Muscle of back (tissue), 13 donors: ENCODE measurements at places on chromosomes 3 and 15. TPM values are rescaled to one million over a fixed set of nuclear protein-coding genes. Genes with fewer than 3 reads are reported as not detected.

The UCN2 gene
- not detected for polyA plus RNA-seq

The ASTE1 gene
- polyA plus RNA-seq: 9.6 TPM

The GOLGA6B gene
- not detected for polyA plus RNA-seq

The TRIM59 gene
- 6.1 TPM for polyA plus RNA-seq

The IL20RB gene
- 0.98 TPM for polyA plus RNA-seq

The C3orf49 gene
- 0.21 TPM for polyA plus RNA-seq

The C3orf85 gene
- not detected for polyA plus RNA-seq

The RBP2 gene
- 0.53 TPM for polyA plus RNA-seq

The SLC35G2 gene
- 2.9 TPM for polyA plus RNA-seq

The ALDH1L1 gene
- polyA plus RNA-seq: 0.23 TPM

The H1-8 gene
- polyA plus RNA-seq: not detected

DNA sequence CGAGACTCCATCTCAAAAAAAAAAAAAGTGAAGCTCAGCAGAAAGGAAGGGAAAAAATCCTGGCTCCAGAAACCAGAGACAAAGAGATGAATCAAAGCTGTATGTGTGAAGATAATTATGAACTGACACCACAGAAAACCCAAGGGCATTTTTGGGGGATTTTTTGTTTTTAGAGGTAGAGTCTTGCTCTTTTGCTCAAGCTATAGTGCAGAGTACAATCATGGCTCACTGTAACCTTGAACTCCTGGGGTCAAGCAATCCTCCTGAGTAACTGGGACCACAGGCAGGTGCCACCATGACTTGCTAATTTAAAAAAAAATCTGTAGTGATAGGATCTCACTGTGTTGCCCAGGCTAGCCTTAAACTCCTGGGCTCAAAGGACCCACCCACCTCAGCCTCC, 22.8 kb downstream of the HCLS1 start:
- DNase-seq: no peak

DNA sequence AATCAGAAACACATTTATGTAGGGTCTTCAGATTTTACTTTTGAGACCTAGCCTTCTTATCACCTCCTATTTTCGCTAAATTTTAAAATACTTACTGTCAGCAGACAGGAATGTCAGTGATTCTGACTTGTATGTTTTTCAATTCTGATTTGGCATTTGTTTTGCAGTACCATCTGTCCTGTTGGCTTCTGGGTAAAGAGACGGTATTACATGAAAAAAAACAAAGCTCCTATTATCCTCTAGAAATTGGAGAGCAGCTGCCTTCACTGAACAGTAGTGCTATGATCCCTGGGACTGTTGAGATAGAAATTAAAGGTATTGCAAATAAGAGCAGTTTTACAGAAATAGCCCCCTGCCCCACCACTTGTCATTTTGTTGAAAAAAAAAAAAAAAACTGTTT, 8.4 kb downstream of the ARMC8 start:
- DNase-seq: peak; percentile 13

DNA sequence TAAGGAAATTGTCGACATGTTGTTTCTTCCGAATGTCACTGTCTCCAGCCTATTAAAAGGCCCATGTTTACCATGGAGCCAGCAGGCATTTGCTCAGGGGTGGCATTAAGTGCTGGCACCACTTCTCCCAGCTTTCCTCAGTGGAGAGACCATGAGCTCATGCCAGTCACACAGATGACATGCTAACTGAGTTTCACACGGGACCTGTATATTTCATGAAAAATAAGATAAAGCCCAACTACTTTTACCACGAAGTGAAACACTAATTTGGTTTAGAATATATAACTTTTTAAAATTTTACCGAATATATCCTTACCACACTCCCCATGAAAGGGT, 93.4 kb downstream of the ETFA start:
- no peak for DNase-seq

GRCh38 chr3:125628212-125628611, 32.9 kb upstream of the OSBPL11 start:
- DNase-seq: no peak

- peak; percentile 83 for DNase-seq
These were observed at the start of gene PRICKLE2 for GRCh38 chr3:64224826-64225610. TSS of gene PRICKLE2 (minus strand) at chr3:64225466. CDS start at chr3:64198927, 26,539 bp downstream.

GRCh38 chr3:59879031-59879581, 829.3 kb upstream of the CFAP20DC start:
- DNase-seq: no peak

DNA sequence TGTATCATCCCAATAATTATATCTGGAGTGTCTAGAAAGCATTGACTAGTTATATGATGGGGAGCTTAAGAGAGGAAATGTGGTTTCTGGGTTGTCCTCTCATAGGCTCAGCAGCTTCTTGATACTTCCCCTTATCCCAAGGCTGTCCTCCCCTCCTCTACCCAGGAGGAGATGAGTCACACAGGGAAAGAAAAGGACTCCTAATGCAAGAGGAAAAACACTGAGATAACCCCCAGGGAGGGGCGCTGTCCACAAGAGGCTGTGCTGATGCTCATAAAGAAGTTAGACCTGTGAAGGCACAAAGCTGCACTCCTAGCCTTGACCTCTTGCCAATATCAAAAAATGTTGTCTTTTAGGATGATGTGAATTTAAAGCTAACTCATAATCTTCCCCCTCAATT, 28.8 kb upstream of the GYG1 start:
- DNase-seq: peak; percentile 52

- DNase-seq: no peak
These were observed 47.6 kb downstream of the SSR3 start for GRCh38 chr3:156507285-156507684.

DNA sequence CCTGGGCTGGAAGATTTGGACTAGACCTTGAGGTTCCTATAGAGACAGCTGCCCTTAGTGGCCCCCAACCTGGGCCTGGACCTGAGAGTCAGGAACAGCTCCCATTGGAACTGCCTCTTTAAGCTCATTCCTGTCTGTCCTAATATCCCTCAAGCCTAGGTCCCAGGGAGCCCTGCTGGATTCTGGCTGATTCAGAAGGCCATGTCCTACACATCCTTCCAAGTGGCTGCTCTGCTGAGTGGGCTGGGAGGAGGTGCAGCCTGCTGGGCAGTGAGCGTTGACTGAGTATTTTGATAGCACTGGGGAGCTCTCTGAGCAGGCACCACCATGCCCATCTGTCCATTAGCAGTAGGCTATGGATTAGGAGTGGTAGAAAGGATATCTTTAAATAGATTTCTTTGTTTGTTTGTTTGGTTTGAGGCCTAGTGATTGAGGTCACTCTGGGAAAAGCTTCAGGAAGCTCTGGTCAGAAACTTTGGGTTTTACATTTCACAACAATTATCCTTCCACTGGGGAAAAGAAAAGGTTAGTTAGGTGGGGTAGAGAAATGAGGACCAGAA, 54.6 kb upstream of the ATOSA start:
- no peak for DNase-seq

DNA sequence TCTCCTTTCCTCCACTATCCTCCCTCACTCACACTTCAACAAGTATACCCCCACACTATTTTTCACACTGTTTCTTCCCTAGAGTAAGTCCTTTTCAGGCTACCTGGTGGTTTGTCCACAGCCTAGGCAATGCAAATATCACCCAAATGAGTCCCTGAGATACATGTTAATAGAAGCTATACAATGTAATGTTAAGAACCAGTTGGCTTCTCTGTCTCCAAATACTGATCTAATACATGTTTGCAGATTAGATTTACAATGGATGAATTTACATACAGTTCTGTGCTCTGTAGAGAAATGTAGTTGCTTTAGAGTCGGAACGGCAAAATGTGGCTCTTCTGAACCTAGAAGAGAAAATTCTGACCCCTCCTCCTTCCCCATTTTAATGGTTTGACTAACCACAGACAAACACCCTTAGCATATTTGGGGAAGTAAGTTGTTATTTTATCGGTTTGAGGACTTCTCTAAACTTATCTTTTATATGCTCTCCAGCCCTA, 63.6 kb upstream of the MBNL1 start:
- DNase-seq: no peak

- DNase-seq: no peak
These were observed 544.7 kb upstream of the GBE1 start for GRCh38 chr3:82306189-82306588.

- peak; percentile 57 for DNase-seq
These were observed 75.8 kb downstream of the LRIG1 start for GRCh38 chr3:66425032-66425431.

GRCh38 chr15:57015897-57016296, 97.5 kb downstream of the TCF12 start:
- DNase-seq: no peak

DNA sequence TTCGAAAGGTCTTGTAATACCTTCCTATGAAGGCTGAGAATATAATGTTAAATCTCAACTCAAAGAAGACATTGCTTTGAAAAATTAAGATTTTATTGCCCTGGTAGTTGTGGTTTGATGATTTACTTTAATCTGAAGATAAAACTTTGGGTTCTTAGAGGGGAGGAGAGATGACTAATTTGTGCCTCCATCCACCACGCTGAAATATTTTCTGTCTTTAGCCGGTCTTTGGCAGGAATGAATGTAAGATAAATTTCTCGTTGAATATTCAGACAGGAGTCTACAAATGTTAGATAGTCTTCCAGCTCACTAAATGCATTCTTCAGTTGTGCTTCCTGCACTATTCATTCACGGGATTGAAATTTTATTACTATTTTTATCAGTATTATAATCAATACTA, 844.3 kb upstream of the NR2F2 start:
- DNase-seq: no peak

DNA sequence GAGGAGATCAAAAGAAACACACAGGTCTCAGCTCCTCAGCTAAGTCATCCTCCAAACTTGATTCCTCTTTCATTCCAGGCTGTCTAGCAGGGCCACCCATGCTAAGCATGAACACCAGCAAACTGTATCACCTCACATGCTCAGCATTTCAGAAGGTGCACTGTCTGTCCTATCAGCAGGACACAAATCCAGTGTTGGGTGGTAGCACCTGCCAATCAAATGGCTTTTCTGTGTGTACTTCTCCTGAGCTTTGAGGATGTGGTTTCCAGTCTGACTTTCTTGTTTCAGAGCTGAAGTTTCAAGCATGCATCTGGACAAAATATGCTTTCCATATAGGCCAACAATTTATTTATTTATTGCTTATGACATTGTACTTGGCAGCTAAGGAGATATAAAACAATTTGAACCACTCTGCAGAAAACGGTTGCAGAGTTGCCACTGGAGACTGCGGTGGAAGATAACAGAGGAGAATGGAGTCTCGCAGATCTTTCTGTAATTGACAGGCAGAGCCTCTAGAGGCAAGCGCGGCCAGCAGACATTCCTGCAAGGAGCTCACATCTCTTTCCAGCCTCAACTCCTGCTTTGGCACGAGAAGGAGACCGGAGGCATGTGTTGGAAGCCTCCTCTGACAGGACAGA, 167.1 kb upstream of the WNT5A start:
- no peak for DNase-seq

DNA sequence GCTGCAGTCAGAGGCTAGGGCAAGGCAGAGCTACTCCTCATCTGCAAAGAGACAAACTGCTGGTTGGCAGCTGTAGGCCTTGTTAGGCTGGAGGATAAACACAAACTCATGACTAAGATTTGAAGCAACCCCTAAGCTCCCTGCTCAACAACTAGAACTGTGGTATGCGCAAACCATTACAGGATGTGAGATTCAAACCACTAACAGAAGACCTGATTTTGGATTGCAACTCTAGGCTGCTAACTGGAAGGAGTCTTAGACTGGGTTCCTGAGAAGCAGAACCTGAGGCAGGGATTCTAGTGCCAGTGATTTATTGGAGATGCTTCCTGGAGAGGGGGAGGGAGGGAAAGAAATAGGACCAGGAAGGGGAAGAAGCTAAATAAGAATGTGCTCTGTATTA, 22.5 kb downstream of the CCR4 start:
- no peak for DNase-seq

- DNase-seq: no peak
These were observed 10.2 kb downstream of the CD276 start for GRCh38 chr15:73694419-73694818.

- DNase-seq: no peak
These were observed 302.1 kb upstream of the STT3B start for GRCh38 chr3:31230425-31231223.

DNA sequence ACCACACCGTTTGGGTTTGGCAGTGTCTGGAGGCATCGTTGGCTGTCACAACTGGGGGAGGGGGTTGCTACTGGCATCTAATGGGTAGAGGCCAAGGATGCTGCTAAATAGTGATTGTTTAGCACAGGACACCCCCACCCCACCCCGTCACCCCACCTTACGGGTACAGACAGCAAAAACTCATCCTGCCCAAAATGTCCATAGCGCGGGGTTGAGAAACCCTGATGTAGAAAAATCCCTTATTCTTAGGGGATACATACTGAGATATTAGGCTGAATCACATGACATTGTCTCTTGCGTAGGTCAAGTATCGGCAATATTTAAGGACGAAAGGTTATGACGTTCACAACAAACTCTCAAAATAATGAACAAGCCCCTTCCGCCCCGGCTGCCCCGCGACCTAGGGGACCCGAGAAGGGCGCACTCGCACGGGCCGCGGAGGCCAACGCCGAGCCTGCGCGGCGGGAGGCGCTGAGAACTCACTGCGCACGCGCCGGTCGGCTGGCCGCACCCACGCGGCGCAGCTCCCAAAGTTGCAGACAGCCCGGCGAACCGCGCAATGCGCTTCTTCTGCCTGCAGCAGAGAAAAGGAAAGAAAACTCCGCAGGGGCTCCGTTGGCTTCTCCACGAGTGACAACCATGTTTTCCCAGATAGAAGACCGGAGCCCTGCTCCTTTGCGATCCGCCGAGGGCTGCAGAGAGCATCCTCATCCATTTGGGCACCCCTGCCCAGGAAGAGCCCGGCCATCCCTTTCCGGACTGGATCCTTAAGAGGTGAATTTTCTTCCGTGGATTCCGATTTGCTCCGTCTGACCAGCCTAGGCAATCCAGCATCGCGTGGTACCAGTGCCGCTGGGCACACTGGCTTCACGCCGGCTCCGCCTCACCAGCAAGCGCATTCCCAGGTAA, 136.8 kb upstream of the CCDC54 start:
- DNase-seq: peak; percentile 81

GRCh38 chr3:38490281-38491030, 5.7 kb upstream of the EXOG start:
- peak; percentile 25 for DNase-seq

GRCh38 chr3:179369621-179370020, 22.1 kb downstream of the MFN1 start:
- peak; percentile 6 for DNase-seq

DNA sequence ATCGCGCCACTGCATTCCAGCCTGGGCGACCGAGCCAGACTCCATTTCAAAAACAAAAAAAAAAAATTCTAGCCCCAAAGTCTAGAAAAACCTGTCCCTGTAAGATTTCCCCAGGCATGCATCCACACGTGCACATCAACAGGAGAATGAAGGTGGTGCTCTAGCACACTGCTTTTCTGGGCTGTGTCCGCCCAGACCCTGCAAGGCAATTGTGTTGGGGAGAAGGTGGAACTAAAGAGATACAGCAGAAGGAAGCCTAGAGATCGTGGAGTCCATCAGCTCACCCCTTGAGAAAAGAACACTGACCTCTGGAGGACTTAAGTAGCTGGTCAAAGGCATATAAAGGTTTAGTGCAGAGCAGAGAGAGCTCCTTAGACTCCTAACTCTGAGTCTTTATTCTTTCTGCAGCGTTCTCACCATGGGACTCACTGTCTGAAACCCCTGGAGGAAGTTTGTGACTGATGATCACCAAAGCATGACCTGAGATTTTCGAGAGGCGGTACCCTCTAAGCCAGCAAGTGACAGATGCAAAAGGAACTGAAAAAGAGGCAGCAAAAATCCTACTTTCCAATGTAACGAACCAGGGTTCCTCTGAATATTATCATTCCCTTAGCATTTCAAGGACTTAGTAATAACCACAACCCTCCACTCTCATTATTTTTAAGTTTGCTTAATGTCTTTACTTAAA, 179.8 kb downstream of the MEX3B start:
- DNase-seq: no peak

- DNase-seq: no peak
These were observed 32.4 kb downstream of the TRIM71 start for GRCh38 chr3:32850226-32850625.

GRCh38 chr15:62647202-62647842, 395.2 kb upstream of the TPM1 start:
- DNase-seq: peak; percentile 44
